ENCODE measurements at places on chromosomes 12 and 14. TPM values are rescaled to one million over a fixed set of nuclear protein-coding genes. Genes with fewer than 3 reads are reported as not detected.

Gene RERG
- total RNA-seq, result not detected

Gene CLEC1A
- total RNA-seq, result 12.5 TPM

Gene SLC38A4
- 1.1 TPM for total RNA-seq

Gene IFNG-AS1
- total RNA-seq, result not detected

Gene OR10A7
- total RNA-seq, result not detected

Gene TAS2R46
- 0.79 TPM for total RNA-seq

Gene RERGL
- total RNA-seq, result not detected

Gene HOXC12
- total RNA-seq, result not detected

Gene SERPINA9
- not detected for total RNA-seq

GRCh38 chr12:75716291-75717025 is 205.0 kb upstream of the KRR1 start:
- no peak for DNase-seq

- DNase-seq, result no peak
Observed at GRCh38 chr14:31792726-31793125, 231.5 kb downstream of the NUBPL start.

GRCh38 chr14:56026506-56026905 is 91.7 kb upstream of the PELI2 start:
- DNase-seq, result no peak

DNA sequence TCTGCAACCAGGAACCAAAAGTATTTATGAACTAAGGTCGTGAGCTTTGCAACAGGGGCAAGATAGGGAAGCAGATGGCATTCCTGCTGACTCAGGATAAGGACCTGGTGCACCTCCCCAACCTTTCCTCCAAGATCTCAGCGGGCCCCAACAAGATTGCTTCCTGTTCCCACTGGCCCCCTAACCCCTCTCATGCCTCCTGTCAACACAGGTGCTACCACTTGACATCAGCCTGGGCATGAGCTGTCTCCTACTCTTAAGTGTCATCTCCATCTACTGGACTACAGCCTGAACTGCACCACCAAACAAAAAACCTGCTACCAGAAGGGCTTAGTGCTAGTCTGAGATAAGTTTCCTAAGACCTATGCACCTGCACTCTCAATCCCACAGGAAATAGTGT is 32.7 kb downstream of the MED6 start:
- DNase-seq, result peak; percentile 66

GRCh38 chr14:101017806-101018560 is 114.5 kb upstream of the RTL1 start:
- DNase-seq, result no peak

DNA sequence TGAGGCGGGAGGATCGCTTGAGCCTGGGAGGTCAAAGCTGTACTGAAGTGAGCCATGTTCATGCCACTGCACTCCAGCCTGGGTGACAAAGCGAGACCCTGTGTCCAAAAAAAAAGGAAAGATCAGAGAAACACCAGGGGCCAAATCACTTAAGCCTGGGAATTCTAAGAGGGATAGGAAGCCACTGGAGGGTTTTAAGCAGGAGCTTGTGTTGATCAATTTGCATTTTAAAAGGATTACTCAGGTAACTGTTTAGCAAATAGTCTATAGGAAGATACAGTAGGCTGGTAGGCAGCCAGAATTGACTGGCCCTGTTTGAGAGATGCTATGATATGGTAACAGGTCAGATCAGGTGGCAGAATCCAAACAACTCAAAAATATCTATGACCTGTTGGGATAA is 162.7 kb downstream of the SPTSSA start:
- DNase-seq, result no peak

DNA sequence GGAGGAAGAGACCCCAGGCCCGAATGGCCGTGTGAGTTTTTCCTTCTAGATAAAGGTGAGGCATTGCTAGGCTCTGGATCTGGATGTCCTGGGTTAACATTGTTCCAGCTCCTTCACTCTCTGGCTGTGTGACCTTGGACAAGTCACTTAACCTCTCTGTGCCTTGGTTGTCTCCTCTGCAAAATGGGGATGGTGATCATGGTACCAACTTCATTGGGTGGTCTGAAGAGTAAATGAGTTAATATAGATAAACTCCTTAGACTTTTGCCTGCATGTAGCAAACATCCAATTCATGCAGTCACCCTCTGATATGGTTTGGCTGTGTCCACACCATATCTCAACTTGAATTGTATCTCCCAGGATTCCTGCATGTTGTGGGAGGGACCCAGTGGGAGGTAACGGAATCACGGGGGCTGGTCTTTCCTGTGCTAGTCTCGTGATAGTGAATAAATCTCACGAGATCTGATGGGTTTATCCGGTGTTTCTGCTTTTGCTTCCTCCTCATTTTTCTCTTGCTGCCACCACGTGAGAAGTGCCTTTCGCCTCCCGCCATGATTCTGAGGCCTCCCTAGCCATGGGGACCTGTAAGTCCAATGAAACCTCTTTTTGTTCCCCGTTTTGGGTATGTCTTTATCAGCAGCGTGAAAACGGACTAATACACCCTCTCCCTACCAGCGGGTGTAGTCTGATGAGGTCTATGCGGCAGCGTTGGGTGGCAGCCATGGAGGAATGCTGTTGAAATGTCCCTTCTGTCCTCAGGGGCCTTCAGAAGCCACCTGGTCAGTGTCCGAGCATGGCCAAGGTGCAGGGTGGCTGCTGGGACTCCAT is 256.1 kb downstream of the GLT1D1 start:
- DNase-seq, result no peak

GRCh38 chr12:69545081-69545480 is 40.2 kb upstream of the CCT2 start:
- no peak for DNase-seq

DNA sequence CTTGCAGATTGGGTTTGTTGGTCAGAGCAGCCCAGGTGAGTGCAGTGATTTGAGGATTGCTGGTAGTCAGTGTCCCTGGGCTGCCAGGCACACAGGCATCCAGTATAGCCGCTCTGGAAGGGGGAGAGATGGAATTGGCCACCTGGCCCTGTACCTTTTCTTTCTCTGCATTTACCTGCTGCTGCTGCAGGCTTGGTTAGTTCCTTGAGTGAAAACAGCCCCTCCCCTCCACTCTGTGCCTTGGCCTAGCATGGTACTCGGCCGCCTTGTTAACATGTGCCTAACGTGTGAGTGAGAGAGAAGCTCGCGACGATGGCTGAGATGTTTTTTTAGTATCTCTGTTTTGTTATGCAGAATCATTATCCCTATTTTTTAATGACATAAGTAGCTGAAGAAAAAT is 49.3 kb upstream of the AMN start:
- no peak for DNase-seq

DNA sequence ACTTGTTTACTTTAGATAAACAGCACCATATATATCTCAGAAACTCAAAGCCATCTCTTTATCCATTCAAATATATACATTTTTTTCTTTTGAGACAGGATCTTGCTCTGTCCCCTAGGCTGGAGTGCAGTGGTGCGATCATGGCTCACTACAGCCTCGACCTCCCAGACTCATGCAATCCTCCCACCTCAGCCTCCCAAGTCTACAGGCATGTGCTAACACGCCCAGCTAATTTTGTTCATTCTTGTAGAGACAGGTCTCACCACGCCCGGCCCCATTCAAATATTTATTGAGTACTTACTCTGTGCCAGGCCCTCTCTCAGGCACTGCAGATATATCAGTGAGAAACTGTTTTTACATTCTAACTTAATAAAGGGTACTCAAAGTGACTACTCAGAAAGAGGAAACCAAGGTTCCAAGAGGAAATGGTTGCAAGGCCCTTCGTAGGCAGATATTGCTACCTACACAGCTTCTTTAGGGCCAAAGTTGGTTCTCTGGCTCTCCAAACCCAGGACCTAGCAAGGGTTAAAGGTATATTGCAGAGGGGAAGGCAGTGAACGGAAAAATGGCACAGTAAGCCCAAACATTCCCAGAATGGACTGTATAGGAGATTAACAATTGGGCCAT is 2.9 kb downstream of the ATXN3 start:
- DNase-seq, result no peak

DNA sequence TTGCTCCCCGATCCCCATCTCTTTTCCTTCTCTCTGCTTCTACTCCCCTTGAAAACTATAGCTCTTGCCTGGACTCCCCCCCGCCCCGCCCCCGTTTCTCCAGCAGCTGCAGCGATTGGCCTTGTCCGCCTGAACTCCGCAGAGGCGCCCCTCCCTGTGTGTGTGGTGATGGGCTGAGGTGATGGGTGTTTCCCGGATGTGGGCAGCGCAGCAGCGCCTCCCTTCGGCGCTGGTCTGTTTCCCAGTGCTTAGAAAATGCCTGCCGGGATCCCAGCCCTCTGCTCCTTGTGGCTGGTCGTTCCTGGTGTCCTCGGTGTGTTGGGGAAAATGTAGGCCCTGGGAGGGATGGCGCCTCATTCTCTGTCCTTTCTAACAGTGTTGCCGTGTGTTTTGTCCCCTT is 43.3 kb downstream of the GALNT8 start:
- DNase-seq, result no peak

DNA sequence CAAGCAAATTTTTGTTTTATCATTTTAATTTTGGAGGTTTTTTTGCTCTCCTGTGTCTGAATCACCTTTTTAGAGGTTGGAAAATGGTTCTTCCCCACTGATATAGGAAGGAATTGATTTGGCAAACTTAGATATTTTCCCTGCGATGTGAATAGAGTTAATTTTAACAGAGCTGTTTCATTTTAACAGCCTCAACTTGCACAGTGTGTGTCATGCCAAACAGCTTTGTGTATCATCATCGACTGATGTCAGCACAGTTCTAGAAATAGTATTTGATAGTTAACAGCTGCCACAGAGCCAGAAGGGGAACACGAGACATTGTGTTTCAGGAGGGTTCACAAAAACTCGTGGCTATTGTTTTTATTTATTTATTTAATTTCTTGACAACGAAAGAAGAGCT is 243.1 kb upstream of the FOXN3 start:
- DNase-seq, result no peak

GRCh38 chr14:106846218-106846617 is 1319.8 kb downstream of the TMEM121 start:
- DNase-seq, result no peak

- DNase-seq, result no peak
Observed at GRCh38 chr12:26150736-26151450, 26.1 kb upstream of the BHLHE41 start.

- DNase-seq, result no peak
Observed at GRCh38 chr14:79253576-79253975, 957.7 kb downstream of the DIO2 start.

- DNase-seq, result no peak
Observed at GRCh38 chr12:15173142-15173541, 48.1 kb downstream of the RERG start.

DNA sequence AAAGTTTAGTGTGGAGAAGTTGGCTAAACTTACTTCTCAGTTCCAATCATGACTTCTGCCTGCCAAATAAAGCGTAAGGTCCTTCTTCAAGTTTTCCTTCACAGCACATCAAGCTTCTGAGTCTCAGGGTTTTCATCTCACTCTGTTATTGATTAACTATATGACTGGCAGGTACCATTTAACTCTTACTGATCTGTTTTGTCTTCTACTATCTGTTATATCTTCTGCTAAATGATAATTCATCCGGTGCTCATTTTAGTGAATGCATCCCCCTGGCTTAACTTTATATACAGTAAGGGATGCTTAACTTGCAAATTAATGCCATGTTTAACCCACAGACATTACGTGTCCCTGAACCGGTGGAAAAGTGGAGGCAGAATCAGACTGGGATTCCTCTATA is 20.7 kb downstream of the LGR5 start:
- no peak for DNase-seq

- DNase-seq, result no peak
Observed at GRCh38 chr14:100713705-100714104, 13.0 kb upstream of the DLK1 start.

- no peak for DNase-seq
Observed at GRCh38 chr14:98345161-98345560, 926.8 kb downstream of the BCL11B start.

GRCh38 chr12:3250576-3250975 is 173.4 kb downstream of the TSPAN9 start:
- no peak for DNase-seq

DNA sequence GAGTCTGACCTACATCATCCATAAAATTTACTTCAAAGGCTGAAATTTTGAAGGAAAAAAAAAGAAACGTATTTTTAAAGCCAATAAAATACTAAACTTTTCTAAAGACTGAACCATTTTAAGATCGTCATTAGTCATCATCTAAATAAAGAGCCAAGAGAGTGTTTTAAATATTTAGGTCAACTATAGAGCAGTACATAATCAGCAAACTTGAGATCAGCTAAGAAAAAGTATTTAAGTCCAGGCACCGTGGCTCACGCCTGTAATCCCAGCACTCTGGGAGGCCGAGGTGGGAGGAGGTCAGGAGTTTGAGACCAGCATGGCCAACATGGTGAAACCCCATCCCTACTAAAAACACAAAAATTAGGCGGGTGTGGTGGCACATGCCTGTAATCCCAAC is 35.5 kb downstream of the HECTD1 start:
- DNase-seq, result no peak

DNA sequence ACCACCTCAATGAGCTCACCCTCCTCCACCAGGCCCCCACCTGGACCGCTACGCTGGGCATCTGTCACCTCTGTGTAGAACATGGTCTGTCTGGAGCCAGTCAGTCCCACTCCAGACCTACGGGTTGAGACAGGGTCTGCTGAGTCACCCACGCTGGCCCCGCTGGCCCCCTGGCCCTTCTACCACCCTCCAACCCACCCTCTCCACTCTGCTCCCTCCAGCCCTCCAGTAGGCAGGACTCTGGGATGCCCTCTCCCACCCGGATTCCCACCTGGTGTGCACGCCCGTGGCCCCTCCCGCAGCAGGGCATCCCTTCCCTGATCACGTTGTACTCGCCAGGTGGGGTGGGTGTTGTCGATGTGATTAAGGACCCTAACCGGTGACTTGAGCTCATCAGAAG is 4.6 kb upstream of the JAG2 start:
- DNase-seq, result no peak

DNA sequence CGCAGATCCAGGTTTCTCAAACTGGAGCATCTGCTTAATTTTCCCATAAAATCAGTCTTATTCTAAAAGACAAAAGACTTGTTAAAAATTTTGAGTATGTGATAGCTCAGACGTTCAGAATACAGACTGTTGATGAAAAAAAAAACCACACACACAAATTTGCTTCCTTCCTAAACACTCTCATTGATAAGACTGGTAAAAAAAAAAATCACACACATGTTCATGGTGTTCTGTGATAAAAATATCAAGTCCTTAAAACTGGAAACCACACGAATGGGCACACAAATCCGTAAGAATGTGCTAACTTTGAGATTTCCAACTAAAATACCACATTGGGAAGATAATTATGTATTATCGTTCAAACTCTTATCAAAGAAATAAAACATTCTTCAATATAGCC is 6.7 kb upstream of the ARID4A start:
- no peak for DNase-seq

GRCh38 chr12:128664501-128664900 is 159.3 kb downstream of the SLC15A4 start:
- DNase-seq, result no peak
